ENCODE measurements at places on chromosomes 13 and 19.

DNA sequence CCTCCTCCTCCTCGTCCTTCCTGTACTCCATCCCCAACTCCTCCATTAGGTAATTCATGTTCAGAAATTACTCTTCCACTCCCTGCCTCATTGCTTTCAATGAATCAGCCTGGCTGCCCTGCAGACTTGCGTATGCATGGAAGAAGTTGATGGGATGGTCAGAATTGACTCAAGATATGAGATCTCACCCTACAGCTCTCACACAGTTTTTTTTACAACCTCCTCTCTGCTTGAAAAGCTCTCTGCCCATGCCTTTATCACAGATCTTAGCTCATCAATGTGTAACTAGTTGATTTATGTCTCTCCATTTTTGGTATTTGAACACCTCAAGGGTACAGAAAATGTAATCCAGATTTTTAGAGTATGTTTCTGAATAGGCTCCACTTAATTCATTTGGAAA lies 506.9 kb downstream of the TBC1D4 start:
- H3K36me3 ChIP-seq, result no peaks in the 10 kb centered on the region
- no peak overlapping the region for H3K4me3 ChIP-seq
- no peak overlapping the region for H3K27ac ChIP-seq
- no peak for DNase-seq
- H3K27me3 ChIP-seq, result no peaks in the 10 kb centered on the region

DNA sequence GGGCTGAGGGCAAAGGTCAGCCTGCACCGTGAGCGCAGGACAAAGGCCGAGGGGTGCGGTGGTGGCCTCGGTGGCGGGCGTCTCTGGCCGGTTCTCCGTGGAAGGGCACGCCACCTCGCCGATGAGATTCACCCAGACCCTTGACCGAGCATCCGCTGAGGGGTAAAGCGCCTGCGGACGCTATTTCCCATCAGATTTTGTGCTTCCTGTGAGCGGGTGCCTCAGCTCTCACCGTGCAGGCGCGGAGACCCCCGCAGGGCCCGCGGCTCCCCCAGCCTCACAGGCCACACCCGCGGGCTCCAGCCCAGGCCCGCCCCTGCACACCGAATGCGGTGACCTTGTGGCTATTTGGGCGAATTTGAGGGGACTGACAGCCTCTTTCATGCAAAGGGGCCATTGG lies 348.0 kb downstream of the TEX29 start:
- H3K4me3 ChIP-seq, result no peak overlapping the region
- H3K36me3 ChIP-seq, result no peaks in the 10 kb centered on the region
- no peaks in the 10 kb centered on the region for H3K4me1 ChIP-seq
- DNase-seq, result no peak
- peaks cover 10% of the 10 kb centered on the region for H3K27me3 ChIP-seq

DNA sequence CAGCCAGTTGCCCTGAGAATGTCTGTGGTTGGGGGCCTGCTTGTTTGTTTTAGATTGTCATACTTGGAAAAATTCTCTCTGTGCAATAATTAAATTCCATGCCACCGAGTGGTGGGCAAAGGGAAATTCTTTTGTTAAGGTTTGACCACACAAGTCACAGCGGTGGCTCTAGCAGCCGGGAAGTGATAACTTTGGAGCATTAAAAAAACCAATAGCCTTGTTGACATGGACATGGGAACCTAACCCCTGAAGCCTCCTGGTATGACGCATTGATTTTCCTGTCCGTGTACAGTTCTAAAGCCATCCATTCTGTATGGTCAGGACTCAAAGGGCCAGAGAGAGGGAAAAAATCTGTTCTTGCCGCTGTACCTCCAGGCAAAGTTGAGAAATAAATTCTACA lies 384.9 kb upstream of the ZNF507 start:
- H3K4me3 ChIP-seq, result no peak overlapping the region
- peaks cover 32% of the 10 kb centered on the region for H3K4me1 ChIP-seq
- no peaks in the 10 kb centered on the region for H3K36me3 ChIP-seq
- no peak for DNase-seq
- peak overlapping the region; percentile 2 for H3K27ac ChIP-seq
- H3K27me3 ChIP-seq, result peaks cover 28% of the 10 kb centered on the region

GRCh38 chr13:95307507-95307906 lies 6.3 kb upstream of the ABCC4 start:
- peaks cover 9% of the 10 kb centered on the region for H3K27me3 ChIP-seq
- H3K27ac ChIP-seq, result peak overlapping the region; percentile 35
- no peak overlapping the region for H3K4me3 ChIP-seq

Data from progenitor cell of endocrine pancreas (in vitro differentiated cells).